Epithelial cell of proximal tubule (primary cell): ENCODE measurements at places on chromosomes 4 and X. TPM values are rescaled to one million over a fixed set of nuclear protein-coding genes. Genes with fewer than 3 reads are reported as not detected.

COX7B2 gene
- total RNA-seq, result not detected in 2 replicates

RASL11B gene
- total RNA-seq, result 2.6 and 3.6 TPM in 2 replicates

MGARP gene
- 0.14 and 1.5 TPM in 2 replicates for total RNA-seq

TEX11 gene
- not detected in 2 replicates for total RNA-seq

H2BW2 gene
- total RNA-seq, result not detected in 2 replicates

CPZ gene
- total RNA-seq, result 0.86 and 2.0 TPM in 2 replicates

DNA sequence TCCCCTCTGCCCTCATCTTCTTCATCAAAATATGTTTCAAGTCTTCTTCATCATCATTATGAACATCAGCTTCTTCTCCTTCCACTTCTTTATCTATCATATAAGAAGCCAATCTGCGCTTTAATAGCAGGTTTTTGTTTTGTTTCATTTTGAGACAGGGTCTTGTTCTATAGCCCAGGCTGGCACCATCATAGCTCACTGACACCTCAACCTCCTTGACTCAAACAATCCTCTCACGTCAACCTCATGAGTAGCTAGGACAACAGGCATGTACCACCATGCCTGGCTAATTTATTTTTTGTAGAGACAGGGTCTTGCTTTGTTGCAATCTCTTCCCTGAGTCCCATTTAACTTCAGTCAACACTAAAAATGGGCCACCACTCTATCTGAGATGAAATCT, 27.0 kb downstream of the PRDM5 start:
- DNase-seq, result no peak

- DNase-seq, result no peak
These were observed 195.3 kb downstream of the KCNIP4 start for GRCh38 chr4:21753084-21753760.

DNA sequence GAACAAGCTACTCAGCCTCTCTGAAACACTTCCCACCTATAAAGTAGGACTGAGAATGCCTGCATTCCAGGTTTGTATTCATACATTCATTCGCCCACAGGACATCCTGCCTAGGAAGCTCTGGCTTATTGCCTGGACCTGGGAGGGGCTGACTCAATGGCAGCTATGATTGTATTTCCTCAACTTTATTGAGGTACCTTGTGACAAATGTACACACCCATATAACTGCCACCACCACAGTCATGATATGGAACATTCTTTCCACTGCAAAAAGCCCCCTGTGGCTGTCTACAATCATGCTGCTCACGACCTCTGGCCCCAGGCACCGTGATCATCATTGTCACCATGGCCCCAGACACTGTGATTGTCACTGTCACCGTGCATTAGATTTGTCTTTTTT, 68.3 kb downstream of the ABLIM2 start:
- DNase-seq, result no peak

- DNase-seq, result peak; percentile 4
These were observed 47.8 kb upstream of the HSD17B10 start for GRCh38 chrX:53481816-53482465.

- peak; percentile 89 for DNase-seq
These were observed 1.7 kb downstream of the GPRIN3 start for GRCh38 chr4:89305712-89306437.

GRCh38 chr4:76630741-76631140, 195.7 kb downstream of the SHROOM3 start:
- DNase-seq, result no peak

DNA sequence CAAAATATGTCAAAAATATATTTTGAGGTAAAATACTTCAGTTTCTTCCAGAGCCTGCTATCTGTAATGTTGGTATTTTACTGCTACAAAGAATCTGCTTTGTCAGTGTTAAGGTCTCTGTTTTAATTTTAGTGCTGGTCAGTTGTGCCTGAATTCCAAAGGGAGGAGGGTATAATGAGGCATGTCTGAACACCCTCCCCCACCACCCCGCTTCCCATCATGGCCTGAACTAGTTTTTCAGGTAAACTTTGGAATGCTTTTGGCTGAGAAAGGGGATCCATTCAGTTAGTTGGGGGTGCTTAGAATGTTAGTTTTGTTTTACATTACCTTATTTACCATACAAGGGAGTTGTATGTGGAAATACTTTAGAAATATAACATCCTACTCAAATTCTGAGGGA, 158.5 kb downstream of the MID1IP1 start:
- DNase-seq, result no peak

DNA sequence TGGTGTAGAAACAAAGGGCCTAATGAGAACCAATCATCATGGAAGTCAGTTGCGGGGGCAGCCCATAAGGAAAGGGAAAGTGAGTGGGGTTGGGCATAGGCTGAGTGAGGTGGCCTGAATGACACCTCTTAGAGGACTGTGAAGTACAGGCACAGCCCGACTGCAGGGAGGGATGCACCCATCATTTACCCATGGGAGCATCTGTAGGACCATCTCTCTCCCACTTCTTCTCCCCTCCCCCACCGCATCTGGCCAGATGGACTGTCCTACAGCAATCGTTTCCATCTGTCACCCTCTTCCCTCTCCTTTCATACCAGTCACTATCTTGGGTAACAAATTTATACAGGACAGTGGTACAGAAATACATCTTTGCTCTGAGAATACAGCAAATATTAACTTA, 4.2 kb downstream of the STBD1 start:
- DNase-seq, result no peak

- DNase-seq, result no peak
These were observed 11.5 kb downstream of the ETNPPL start for GRCh38 chr4:108751321-108751720.

DNA sequence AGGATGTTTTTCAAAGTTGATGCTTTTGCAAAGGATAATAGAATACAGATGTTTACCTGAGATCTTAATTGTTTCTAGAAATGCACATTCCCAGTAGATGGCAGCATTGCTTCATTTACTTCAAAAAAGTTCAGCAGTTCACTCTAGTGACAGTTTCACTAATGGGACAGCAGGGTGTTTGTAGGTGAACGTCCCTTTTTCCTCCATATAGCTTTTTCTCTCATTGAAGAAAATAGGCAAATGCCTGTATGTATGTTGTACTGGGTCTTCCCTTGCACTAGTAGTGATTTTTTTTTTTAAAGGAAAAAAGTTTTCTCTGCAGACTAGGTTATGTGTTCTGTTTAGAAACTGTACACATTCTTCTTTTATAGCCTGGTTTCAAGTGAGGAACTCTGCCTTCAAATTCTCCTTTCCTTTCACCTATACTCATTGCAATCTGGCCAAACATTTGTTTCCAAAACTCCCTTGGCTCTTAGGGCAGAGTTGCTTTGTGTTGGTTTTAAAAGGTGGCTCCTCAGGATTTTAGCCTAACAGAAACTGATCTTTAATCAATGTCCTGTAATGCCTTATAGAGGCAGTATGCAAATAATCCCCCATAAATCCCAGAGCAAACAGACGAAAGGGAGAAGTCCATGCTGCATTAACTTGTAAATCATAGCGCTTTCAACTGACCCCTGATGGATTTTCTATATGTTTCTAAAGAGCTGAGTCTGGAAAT, 86.3 kb downstream of the EGF start:
- no peak for DNase-seq

DNA sequence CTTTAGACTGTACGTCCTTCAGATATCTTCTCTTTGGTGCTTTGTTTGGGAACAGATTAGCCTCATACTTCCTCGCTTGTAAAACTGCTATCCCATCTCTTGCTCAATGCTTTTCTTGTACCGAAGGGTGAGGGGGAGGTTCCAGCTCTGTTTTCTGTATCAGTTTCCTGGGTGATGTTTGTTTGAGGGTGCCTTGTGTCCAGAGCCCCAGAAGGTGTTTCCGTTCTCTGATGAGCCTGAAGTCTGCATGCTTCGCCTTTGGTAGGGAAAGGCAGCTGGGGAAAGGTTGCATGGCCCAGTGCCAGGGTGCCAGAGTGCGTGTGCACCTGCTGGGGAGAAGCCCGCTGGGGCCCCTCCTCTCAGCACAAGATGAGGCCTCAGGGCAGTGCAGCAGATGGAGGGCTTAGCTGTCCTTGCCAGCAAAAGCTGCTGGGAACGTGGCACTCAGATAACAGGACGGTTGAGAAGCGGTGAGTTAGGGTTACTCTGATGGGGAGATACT, 73.7 kb downstream of the TBL1X start:
- DNase-seq, result no peak

DNA sequence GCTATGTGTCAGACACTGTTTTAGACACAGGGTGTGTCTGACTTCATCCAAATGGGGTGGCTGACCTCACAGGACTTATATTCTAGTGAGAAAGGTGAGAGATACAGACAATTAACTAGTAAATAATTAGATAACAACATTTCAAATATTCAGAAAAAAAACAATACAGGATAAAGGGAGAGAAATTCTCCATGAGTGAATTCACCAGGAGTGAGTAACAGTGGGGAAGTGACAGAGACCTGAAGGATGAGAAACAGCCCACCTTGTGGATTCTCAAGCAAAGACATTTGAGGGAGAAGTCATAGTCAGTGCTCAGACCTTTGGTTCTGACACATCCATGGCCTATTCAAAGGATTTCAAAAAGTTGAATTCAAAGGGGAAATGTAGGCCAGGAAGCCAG, 627.9 kb downstream of the IQCM start:
- no peak for DNase-seq

GRCh38 chr4:12399781-12400180, 971.1 kb upstream of the HS3ST1 start:
- DNase-seq, result no peak

DNA sequence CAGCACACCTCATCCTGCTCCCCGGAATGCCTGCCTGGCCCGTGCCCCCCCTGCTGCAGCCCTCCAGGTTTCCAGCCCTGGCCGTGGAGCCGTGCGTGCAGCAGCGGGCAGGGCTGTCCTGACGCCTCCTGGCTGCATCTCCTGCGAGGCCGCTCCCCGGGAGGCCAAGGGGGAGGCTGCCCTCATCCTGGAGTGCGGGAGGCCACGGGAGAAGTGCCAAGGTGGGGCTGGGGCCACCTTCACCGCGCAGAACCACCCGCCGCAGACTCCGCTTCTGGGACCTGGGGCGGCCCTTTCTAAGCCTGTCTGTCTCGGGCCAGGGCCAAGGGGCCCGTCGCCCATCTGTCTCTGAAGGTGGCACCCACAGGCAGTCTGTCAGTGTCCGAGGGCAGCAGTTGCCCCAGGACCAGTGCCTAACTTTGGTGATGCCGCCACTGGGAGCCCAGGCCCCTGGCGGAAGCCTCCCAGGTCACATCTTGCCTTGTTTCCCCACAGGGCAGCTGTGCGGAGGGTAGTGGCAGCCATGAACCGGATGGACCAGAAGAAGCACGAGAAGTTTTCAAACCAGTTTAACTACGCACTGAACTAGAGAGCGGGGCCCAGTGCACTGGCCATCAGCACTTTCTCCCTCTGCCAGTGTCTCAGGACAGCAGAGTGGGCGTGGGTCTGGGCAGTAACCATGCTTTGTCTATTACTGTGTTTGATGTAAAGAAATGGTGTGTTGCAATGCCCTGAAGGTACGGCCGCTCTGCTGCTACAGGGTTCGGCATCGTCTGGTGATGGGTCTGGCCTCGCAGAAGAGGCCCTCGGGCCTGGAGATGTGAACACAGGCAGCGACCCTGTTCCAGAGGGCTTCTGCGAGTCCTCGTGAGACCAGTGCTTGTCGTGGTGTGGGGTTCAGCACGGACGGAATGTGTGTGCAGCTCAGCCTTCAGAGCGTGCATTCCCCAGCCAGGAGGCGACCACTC, 20.6 kb downstream of the NKX1-1 start:
- DNase-seq, result no peak

DNA sequence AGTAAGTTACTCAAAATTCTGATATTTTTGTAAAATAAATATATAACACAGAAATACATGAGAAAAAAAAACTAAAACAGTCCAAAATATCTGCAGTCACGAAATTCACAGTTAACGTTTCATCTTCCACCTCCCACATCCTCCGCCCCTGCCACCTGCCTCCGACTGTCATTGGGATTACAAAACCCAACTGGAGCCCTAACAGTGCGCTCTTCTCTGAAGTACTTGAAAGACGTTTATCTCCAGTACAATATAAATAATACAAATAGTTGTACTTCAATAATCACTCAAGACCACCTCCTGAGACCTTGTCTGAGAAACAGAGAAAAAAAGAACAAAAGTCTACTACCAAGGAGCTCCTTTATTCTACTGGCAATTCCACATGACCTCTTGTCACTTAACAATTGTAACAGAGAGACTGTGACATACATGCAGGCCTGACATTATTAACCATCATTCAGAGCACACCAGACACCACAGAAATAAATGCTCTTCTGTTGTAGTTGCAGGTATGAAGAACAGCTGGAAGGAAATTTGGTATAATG, 280.6 kb downstream of the PPP3CA start:
- DNase-seq, result no peak

DNA sequence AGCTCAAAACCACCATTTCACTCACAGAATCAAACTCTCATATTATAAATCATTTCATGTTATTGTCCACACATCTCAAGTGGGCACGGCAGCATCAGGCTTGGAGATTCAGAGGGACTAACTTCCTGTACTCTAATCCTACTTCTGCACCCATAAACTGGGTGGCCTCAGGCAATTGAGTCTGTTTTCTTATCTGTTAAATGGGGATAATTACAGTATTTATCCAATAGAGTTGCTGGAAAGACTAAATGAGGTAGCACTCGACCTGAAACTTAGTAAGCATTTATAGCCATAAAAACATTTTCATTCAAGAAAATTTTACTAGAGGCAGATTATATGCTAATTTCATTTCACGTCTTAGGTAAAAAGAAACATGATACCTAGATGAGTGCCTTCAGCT, 13.0 kb downstream of the TBC1D1 start:
- DNase-seq, result no peak

- DNase-seq, result no peak
These were observed 19.6 kb downstream of the PGAM4 start for GRCh38 chrX:77949840-77950239.

DNA sequence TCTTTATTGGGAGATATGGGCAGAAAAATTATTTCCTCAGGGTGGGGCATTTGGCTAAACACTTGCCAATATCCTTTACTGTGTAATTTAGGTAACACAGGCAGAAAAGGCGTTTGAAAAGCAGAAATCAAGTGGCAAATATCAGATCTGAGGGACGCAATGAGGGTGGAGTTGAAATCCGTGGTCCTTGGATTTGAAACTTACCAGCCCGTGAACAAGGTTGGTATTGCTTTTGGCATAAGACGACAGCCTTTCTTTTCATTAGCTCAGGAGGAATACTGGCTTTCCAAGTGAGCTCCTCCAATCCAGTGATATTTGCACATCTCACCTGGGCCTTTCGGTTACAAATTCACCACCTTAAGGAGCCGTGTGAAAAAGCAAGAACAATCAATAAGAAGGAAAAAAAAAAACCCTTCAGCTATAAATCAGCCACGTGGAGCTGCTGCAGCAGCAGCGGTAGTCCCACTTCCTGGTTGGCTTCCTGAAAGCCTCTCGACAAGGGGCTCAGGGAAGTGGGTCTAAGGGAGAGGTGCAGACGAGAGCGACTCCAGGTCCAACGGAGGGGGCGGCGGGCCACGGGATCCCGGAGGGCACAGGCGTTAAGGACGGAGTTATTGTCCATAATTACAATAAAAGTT, 734 bp upstream of the GALNT7 start:
- DNase-seq, result peak; percentile 59

DNA sequence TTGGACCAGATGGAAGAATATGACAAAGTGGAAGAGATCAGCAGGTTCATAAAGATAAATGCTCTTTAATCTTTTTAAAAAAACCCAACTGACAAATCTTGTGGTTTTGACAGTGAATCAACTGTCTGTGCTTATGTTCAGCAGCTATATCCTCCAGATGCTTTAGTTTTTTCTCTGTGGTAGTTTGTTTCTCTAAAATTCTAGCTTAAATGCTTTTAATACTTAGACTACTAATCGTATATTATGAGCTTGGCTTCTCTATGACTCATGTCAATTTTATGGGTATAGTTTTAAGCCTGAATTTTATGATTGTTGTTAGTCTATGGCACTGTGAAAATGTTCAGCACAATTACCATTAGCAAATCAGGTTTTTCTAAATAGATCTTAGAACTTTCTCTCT, 12.9 kb downstream of the HHIP start:
- DNase-seq, result no peak
